ENCODE measurements at places on chromosomes 5 and 9.

DNA sequence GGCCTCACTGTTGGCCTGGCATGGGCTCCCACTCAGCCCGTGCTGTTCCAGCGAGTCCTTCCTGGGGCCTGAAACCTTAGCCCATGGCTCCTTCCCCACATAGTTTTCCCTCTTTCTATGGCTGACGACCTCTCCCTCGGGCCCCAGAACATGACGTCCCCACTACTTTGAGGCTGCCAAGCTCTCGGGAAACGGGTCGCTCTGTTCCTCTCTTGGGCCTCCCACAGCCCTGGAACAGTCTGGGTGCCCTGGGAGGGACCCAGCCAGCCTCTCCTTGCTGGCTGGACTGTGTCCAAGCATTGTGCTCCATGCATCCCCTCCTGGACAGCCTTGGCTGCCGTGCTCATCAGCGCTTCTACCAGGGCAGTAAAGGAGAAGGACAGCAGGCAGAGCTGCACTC lies 118.3 kb downstream of the SYK start:
- DNase-seq, result no peak

- no peak for DNase-seq
These were observed 47.8 kb upstream of the KLF9 start for GRCh38 chr9:70462300-70462699.

DNA sequence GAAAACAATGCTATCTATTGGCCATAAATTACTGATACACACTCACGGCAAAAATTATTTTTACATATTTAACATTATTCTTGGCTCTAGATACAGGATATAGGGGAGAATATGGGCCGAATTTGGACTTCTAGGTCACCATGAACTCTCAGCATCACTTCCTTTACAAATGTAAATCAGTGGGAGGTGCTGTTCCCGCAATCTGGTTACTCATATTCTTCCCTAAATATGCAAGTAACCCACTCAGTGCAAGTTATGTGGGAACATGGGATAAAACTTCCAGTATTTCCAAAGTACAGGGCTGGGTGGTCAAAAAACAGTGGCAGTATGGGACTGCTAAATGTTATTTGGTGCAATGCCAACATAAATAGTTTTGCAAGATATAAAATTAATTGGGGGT lies 145.6 kb downstream of the PPP2R2B start:
- DNase-seq, result no peak

DNA sequence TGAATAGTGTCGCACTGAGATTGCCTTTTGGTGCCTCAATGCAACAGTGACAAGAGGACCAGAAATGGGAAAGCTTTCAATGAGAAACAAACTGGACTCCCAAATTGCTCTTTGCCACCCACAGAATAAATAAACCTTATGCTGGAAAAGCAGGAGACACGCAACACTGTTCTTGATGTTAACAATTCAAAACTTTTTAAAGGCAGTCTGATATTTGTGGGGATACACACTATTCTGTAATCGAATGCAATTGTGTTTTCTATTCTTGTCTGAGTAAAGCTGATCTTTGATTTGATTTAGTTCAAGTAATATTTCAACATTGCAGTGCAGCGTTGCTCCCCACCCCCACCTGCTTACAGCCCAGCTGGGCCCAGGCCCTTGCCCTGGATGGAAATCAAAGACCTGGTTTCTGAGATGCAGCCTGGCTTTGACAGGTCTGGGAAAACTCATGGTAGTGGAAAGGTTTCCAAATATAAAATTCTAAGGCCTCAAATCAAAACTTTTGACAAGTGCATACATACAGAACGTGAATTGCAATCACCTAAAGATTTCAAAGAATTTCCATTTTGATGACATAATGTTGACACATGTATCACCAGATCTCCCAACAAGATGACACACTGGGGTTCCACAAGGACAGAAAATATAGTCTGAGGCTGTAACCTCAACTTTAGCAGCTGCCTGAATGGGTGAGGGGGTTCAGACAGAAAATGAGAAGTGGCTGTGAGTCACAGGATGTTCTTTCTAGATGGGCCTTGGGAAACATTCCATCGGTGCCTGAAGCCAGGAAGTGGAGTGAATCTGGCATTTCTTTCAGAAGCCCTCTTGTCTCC lies 55.1 kb downstream of the ABCA1 start:
- no peak for DNase-seq

DNA sequence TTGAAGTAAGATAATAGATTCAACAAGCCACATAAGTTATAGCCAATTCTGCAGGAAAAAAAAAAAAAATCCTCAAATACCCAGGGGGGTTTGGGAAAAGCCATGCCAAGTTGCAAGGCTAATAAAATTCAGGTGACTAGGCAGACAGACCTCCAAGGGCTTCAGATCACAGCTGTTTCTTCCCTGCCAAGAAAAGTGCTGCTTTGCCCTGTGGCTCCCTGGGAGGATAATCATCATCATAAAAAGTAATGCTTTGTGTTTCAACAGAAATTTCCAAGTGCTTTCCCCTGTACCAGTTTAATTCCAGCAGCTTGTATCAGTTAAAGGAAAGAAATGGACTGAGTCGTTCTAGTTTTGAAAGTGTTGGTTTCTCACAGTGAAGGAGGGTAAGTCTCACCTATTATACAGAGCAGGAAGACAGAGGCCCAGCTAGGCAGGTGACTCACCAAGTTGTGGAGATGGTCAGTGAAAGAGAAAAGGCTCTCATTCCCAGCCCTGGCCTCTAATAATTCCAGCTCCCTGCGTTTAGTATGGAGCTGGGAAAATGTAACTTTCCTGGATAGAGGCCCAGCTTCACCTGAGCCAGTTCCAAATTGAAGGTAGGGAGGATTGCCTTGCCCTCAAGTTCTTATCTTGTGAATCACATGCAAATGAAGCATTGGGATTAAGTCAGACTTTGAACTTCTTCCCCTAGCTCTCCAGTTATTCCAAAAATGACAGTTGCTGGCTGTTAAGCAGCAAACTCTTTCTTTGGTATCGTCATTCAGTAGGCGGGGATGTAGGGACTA lies 263.4 kb downstream of the GRIA1 start:
- DNase-seq, result no peak

GRCh38 chr9:117678871-117679270 lies 25.3 kb upstream of the TLR4 start:
- no peak for DNase-seq

GRCh38 chr5:122150215-122150614 lies 20.9 kb downstream of the ZNF474 start:
- DNase-seq, result no peak

DNA sequence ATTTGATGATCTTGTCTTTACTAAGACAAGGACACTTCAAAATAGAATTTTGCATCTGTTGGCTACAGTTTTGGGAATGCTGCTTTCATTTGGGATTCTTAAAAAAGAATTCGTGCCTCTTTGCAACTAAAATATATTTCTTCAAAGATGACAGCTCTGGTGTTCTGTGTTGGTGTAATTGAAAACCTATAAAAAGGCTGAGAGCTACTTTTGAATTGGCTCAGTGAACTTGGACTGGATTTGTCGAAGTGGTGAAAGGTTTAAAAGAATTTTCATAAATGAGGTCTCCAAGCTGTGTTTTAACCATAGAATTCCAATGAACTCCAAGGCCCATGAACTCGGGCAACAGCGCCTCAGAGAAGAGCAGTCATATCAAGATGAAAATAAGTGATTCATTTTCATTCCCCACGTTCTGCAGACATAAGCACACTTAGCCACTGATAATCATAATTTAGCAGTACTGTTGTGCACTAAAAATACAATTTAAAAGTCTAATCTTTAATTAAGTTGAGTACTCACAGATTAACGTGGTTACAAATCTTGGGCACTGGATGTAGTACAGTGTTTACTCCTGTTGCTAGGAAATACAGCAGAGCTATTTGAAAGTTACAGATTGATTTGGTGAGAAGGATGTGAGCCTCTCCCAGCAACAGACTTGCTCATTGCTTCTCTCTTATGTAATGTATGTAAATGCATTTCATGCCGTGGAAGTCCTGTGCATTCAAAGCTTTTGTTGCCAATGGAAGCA lies 10.9 kb downstream of the SNCAIP start:
- no peak for DNase-seq

GRCh38 chr9:31715250-31715649 lies 669.2 kb upstream of the ACO1 start:
- DNase-seq, result no peak

DNA sequence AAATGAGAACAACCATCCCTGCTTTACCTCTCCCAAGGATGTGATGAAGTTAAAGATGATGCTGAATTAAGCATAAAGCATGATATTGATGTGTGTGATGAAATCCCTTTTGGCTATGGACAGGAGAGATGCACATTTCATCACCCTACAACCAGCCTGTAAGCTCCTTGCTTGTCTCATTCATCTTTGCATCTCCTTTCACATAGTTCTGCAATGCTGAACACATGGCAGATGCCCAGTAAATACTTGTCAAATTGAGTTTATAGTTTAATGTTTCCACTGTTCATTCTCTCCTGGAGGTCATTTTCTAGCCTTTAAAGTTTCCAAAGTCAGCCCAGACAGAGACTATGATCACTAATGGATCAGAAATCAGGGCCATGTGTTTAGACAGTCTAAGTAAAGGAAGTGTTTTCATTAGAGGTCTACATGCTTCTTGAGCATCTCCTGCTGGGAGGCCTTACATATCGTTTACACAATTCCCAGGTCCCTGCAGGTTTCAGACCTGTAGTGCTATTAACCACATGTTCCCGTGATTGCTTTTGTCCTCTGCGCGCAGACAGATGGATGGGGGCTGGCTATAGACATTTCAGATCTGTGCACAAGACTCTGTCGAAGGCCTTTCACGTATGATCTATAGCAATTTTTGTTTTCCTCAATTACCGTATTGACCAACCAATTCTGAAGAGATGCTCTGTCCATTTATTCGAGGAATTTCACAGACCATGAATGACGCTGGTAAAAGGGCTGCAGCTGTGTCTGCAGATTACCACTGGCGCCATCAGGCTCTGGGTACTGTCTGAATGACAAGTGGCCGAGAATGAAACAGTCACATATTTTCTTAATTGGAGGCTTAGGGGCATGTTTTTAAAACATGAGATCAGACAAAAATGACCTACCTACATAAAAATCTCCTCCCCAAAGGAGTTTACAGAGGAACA lies 49.0 kb upstream of the CKMT2 start:
- no peak for DNase-seq

- no peak for DNase-seq
These were observed 94.6 kb upstream of the TXNDC8 start for GRCh38 chr9:110432253-110432652.

DNA sequence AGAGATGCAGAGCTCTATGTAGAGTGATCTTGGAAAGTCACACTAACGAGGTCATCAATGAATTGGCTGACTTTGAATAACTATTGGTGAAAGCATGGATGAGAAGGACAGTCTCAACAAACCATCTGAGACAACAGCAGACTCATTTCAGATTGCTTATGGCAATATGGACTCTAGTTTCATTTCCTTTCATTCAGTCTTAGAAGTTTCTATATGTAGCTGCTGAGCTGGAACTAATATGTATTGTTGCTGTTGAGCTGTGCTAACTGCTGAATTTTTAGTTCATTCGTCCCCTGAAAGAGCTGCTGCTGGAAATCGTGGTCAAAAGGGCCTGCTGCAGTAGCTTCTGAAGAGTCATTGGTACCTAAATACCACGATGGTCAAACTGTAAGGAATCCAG lies 31.3 kb downstream of the TNFSF15 start:
- DNase-seq, result no peak

DNA sequence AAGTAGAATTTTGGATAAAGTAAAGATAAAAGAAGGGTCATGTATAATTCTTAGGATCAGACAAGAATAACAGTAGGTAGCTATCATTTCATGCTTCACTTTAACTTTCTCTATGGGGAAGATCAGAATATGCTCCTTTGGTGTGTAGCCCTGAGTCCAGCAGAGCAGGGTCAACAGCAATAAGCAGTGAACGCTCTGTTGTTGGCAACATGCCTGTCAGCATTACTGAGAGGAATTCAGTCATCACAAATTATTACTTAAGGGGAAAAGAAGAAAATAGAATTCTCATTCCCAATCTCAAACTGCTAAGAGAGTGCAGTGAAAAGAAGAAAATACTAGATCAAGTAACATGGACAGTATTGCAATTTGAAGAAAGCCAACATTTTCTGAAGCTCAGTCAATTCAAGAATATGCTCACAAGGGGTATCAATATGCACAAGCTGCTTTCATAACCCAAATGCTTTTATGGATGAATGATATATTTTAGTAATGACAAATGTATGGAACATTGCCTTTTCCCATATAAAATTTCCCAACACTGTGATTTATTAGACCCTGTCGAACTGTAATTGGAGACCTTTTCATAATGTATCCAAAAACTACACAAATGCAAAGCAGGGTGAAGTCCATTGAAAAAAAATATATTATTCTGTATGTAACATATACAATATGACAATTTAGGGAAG lies 1359.4 kb downstream of the EFNA5 start:
- DNase-seq, result no peak

GRCh38 chr9:109961626-109962025 lies 181.6 kb downstream of the PALM2AKAP2 start:
- no peak for DNase-seq

DNA sequence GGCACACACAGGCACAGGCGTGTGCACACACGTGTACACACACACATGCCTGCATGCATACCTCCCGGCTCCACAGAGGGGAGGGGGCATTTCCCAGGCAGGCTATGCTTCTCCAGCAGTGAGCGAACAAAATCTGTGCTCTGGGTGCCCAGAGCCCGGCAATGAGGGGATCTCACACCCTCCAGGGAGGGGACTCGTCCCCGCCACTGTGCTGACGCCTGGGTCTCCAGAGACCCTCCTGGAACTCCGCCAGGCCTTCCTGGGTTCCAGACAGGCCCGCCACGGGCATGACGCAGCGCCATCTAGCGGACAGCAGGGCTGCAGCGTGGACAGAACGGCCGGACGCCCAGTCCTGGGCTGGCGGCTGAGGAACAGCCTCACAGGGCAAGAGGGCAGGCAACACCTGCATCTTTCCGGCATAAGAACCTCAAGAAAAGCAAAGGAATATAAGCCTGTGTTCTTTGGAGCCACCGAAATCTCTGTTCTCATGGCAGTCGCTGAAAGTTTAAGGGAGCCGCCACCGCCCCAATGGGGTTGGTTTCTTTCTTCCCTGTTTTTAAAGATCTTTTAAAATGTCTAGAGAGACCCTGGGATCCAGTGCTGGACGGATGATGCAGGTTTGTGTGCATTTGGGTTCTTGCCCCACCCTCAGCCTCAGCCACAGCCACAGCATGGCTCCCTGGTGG lies 135.6 kb upstream of the PPP1R26 start:
- peak; percentile 4 for DNase-seq

GRCh38 chr5:55234121-55234700 lies 803 bp upstream of the CCNO start:
- DNase-seq, result no peak

GRCh38 chr5:158466191-158466590 lies 607.2 kb upstream of the CLINT1 start:
- no peak for DNase-seq

Measured in NCI-H2029 treated with DMSO at 0.1 percent for 48 hours (cell line).